ENCODE measurements at places on chromosomes 5 and 9.

DNA sequence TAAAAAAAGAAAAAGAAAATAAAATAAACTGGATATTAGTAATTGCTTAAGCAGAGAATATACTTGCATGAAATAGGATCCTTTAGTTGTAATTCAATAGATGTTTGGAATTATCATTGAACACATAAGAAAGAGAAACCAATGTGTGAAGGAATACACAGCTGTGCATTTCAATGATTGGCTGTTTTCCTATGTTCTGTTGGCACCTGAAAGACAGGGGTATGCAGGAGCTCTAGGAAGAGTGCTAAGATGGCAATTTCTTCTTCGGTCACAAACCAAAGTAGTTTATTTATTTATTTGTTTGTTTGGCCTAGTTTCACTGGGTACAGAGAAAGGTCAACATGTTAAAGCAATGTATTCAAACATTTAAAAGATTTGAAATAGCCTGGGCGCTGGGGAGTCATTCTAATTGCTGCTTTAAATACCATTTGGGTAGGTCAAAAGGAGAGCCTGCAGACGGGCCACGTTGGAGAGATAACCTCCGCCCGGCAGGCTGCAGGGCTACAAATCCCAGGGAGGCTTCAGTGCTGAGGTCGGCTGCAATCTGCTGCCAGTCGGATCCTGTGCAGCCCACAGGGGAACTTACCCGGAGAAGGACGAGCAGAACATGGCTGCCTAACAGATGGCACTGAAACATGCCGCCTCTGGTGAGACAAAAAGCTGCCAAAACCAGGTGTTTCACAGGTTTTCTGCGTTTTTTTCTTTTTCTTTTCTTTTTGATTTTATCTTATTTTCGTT lies 154.2 kb upstream of the TYRP1 start:
- peak; percentile 22 for DNase-seq

- no peak for DNase-seq
These were observed 3.8 kb downstream of the FOXD1 start for GRCh38 chr5:73444499-73445438.

DNA sequence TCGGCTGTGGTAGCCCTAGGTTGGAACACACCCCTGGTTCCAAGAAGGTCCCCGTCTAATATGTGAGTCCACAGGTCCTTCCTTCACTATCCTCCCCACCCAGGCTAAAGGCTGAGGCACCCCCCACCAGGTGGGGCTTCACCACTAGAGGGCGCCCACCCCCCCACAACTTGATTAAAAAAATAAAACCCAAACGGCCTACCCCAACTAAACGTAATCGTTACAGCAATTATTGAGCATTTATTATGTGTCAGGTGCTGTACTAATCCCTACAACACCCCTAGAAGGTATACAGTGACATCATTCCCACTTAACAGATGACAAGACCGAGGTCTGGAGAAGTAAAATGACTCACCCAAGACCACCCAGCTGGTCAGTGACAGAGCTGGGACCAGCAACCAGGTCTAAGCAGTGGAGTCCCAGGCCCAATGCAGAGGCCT lies 65.0 kb downstream of the FGF18 start:
- peak; percentile 64 for DNase-seq

DNA sequence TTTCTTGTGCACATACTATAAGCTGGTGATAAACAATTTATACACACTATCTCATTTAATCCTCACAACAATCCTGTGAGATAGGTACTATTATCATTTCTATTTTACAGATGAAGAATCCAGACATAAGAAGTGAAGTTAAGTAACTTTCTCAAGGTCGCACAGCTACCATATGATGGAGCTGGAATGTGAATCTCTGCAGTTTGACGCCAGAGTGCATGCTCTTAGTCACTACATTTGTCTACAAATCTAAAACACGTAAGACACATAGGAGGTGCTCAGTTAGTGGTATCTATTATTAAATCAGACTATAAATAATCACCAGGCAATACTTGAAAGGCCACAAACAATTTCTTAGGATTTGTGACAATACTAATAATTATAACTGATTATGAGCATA lies 45.0 kb upstream of the CDKN2B start:
- no peak for DNase-seq

DNA sequence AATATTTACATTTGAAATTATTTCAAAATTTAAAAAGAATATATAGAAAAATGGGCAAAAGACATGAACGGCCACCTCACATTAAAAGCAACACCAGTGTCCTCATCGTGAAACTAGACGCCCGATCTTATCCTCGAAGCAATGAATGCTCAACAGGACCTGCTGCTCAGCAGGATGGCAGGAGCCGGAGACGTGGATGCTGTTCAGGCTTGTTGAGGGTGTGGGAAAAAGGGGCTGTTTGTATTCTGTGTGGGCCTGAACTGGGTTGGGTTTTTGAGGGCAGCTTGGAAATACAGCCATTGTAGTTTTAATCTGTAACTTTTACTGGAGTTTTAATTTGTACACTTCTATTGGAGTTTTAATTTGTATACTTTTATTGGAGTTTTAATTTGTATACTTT lies 20.3 kb downstream of the EXOC3 start:
- DNase-seq, result no peak

GRCh38 chr5:109910874-109911273 lies 221.1 kb downstream of the MAN2A1 start:
- DNase-seq, result no peak

DNA sequence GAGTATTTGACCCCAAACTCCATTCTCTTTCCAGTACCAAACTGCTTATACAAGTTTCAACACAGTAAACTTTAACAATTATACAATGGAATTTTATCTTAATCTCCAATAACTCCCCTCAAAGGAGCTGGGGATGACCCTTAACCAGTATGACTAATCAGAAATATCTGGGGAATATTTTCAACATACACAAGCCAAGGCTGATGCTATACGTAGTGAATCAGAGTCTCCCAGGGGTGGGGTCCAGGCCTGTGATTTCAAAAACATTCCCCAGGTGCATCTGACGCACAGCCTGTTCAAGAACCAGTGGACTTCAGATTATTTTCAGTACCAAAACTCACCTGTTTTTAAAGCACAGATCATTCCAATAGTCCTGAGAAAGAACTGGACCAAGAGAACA lies 11.8 kb upstream of the SEMA5A start:
- no peak for DNase-seq

All from D341Med (cell line).